ENCODE measurements at places on chromosomes 1 and 21. TPM values are rescaled to one million over a fixed set of nuclear protein-coding genes. Genes with fewer than 3 reads are reported as not detected.
A peak's percentile ranks its signal among the peaks of the same experiment; 100 is the strongest.

- DNase-seq, result no peak
Measured at GRCh38 chr1:30036666-30037065, 686.7 kb downstream of the MATN1 start.

GRCh38 chr1:1680912-1681273 is 11.7 kb downstream of the SLC35E2B start:
- peak; percentile 16 for DNase-seq

DNA sequence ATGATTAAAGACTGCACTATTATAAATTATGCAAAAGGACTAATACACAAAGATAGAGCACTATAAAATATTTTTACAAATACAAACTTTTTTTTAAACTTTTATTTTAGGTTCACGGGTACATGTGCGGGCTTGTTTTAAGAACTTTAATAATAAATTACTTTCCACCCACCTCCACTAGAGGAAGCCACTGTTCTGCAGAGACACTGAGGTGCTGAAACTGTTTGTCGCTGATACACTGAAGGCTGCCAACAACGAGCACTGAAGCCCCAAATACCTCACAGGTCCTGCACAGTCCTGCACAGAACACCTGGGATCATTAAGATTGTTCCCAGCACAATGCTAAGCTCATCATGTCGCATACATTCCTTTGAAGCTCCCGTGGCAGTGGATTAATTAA is 19.9 kb downstream of the COA6 start:
- DNase-seq, result no peak

DNA sequence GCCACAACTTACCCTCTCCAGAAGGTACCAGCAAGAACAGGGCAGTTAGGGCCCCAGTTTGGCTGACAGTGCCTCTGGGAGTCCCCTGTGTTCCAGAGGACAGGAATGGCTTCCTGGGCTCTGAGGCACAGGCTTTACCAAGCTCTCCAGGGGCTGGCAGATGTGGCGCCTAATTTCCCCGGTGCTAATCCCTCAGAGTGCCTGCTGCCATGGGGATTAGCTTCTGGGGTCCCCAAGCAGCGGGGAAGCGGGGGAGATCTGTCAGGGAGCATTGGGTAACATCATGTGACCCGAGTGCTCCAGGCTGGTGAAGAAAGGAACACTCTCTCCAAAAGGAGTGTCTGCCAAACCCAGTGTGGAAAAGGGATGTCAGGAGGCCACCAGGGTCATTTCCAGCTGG is at the start of gene LACTBL1:
Gene LACTBL1 (minus strand): TSS at position 107 of the 400 bp plus-strand sequence. CDS start 550 bp downstream, outside the sequence.
- DNase-seq, result no peak

GRCh38 chr1:87842156-87842555 is 513.5 kb downstream of the LMO4 start:
- DNase-seq, result no peak

GRCh38 chr1:32998997-32999396 is 34.4 kb upstream of the RNF19B start:
- DNase-seq, result peak; percentile 81

- DNase-seq, result no peak
Measured at GRCh38 chr1:164363980-164364379, 195.0 kb upstream of the PBX1 start.

DNA sequence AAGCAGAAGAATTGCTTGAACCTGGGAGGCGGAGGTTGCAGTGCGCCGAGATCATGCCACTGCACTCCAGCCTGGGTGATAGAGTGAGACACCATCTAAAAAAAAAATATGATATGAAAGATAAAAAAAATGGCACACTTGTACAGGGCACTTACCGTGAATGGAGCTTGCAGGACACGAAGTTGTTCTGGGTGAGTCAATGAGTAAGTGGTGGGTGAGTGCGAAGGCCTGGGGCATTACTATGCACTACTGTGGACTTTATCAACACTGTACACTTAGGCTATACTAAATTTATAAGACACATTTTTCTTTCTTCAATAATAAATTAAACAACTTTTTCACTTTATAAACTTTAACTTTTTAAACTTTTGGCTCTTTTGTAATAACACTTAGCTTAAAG is 37.0 kb downstream of the TNFRSF8 start:
- no peak for DNase-seq

- DNase-seq, result peak; percentile 72
Measured at GRCh38 chr21:38806153-38806941, 618 bp downstream of the ETS2 start.

- DNase-seq, result peak; percentile 96
Measured at GRCh38 chr1:150926097-150926741, at the start of gene SETDB1. Gene SETDB1, plus strand, starts transcription at chr1:150926363. Its CDS starts 1,352 bp downstream, at chr1:150927715.

DNA sequence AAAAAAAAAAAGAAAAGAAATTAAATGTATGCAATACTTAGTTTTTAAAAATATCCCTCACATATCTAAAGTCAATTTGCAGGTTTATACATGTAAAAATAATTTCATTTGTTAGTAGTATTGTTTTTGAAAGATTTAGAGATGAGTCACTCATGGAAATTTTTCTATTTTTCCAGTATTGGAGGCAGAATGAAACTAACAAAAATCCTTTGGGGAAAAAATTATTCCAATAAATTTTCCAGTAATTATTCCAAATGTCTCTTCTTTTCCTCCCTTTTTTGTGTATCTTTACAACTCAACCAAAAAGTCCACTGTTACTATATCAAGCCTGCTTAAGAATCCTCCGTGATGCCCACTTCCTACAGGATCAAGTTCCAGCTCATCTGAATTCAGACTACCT is 29.9 kb downstream of the MPZL1 start:
- no peak for DNase-seq

DNA sequence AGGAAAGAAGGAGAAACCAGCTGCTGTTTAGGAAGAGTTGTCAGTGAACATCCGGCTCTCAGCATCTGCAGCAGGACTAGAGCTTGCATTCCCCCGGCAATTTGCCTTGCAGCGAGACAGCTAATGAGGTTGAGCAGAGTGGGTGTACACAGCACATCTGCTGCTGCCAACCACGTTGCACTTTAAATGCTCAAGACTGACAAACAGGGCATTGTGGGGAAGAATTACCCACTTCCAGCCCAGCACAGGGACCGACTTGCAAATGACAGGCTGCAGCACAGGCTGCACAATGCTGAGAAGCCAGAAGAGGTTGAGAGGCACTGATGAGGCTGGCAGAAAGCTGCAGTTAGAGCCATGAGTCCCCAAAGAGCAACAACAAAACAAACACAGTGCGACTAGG is 47.5 kb upstream of the PLA2G2C start:
- no peak for DNase-seq

DNA sequence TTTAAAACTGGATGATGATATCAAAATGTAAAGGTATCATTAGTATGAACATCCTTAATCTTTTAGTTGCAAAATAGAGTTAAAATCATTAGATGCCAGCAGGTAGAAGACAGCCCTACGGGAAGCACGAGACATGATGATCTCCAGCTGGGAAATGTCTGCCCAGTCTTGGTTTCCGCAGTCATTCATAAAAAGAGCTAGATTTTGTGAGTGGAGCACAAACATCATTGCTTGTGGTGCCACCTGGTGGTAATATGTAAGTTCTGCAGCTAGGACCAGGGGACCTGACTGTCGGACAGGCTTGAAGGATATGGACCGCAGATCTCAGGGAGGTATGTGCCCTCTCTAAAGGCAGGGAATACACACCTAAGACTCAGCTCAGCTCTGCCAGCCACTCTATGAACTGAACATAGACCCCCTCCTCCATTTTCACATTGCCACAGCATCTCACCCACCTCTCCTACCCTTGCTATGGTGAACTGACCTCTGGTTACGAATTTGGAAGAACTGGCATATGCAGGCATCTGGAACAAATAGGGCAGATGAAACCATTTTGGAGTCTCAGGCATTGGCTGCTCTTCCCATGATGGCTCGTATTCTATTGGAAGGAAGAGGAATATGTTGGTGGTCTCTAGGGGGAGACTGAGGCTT is 9.2 kb downstream of the FCMR start:
- peak; percentile 73 for DNase-seq

GRCh38 chr21:24395320-24395923 is 1211.9 kb downstream of the MRPL39 start:
- DNase-seq, result no peak

DNA sequence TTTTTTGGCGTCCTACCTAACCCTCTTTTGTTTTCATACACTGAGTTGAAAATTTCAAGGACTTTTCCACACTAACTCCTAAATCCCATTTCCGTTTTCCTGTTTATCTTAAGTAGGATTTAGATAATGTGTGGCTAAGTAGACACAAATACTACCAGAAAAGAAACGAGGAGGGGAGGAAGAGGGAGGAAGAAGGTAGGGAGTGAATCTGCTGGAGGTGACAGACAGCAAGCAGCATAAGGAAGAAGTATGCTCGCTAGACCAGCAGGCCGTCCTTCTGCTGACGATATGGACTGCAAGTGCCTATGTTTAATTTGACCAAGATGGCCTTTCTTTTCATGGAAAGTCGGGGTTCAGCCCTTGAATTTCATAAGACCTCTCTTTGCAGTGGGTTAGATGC is 256.9 kb upstream of the RAB4A start:
- no peak for DNase-seq

DNA sequence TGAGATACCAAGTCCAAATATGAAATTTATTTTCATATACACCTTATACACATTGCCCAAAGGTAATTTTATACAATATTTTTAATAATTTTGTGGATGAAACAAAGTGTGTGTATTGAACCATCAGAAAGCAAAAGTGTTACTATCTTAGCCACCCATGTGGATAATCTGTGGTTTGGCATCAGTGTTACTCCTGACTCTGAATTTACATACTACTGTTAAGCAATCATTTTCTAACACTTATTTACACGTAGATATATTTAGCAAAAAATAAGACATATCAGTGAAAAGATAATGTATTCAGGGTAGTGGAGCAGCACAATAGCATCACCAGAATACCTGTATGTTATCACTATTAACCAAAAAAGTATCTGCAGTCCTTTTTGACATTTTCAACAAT is 23.8 kb downstream of the DENND2D start:
- no peak for DNase-seq

DNA sequence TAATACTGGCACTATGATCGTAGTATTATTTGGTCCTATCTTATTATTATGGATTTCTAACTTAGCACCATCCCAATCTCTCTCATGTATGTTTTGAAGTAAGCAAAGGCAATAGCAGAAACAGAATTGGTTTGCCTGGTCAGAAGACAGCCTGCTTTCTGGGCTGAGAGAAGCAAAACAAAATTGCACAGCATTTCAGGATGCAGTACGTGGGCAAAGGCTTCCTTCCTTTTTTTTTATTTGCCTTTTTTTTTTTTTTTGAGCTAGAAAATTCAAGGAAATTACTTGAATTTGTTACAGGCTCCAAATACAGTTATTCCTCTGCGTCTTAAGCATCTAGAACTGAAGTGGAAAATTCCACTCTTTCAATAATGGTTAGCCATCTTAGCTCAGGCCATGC is 8.8 kb downstream of the CDA start:
- DNase-seq, result no peak

- DNase-seq, result no peak
Measured at GRCh38 chr1:111804776-111805175, 49.1 kb downstream of the DDX20 start.

DNA sequence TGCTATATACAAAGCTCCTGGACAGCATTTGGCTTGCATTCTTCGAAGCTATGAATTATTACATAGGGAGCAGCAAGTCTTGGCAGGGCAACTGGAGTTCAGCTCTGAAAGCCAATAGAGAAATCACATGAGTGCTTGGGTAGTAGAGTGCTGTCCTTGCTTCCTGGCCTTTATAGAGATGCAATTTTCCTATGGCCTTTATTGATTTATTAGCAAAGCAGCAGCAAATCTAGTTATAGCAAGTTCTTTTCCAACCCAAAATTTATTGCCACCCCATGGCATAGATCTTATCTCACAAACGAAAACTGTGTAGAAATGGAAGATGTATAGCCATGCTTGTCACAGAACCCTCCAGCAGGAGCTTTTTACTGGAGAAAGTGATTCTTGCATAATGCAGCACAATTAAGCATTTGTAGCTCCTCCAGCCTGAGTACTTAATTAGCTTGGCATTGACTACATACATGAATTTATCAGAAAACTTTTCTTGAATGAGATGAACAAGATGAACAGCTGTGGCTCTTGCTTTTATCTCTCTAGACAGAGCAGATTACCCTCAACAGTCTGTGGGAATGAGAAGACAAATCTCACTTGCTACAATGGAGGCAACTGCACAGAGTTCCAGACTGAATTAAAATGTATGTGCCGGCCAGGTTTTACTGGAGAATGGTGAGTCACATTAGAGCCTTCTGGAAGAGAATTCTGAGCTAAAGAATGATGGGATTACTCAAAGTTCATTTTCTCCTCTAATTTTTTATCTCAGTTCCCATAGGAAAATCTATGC is 170.1 kb downstream of the CRB1 start:
- no peak for DNase-seq

DNA sequence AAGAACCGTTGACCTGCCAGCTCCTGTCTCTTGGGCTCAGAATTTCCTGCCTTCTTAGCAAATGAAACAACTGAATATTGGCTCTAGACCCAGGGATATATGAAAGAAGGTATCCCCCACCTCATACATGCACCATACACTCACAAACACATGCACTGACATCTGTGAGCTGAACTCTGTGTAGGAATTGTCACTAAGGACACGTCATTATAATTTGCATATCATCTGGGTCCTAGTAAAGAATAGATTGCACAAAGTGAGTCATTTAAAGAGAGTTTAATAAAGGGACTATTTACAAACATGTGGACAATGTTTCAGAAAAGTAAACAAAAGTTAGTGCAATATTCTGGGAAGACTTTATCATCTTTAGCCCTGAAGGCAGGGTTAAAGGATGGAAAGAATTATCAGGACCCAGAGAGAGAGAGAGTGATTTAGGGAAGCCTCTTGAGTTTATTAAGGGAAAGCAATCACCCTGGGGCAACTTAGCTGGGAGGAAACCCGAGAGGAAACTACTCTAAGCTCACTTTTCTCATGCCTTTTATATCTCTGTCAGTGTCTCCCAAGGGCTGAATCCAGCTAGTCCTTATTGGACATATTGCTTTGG is 74.1 kb upstream of the PLA2G4A start:
- DNase-seq, result no peak

GRCh38 chr1:100710906-100711682 is 8.4 kb upstream of the VCAM1 start:
- no peak for DNase-seq

GRCh38 chr1:99537886-99538617 is 107.9 kb upstream of the PALMD start:
- no peak for DNase-seq

GRCh38 chr1:14108356-14109275 is 408.6 kb downstream of the PRDM2 start:
- no peak for DNase-seq

Gene SH2D2A
- total RNA-seq, result 1.3 TPM

Gene ETV3L
- total RNA-seq, result not detected

Gene BACE2
- total RNA-seq, result 4.3 TPM

Gene BNIPL
- 0.44 TPM for total RNA-seq

Gene S100A8
- 47.4 TPM for total RNA-seq

Gene AURKAIP1
- 82.1 TPM for total RNA-seq

Gene TGFB2
- total RNA-seq, result 0.22 TPM

Data from right lobe of liver (tissue), 6 donors.